ENCODE measurements at places on chromosomes 3 and 15.

DNA sequence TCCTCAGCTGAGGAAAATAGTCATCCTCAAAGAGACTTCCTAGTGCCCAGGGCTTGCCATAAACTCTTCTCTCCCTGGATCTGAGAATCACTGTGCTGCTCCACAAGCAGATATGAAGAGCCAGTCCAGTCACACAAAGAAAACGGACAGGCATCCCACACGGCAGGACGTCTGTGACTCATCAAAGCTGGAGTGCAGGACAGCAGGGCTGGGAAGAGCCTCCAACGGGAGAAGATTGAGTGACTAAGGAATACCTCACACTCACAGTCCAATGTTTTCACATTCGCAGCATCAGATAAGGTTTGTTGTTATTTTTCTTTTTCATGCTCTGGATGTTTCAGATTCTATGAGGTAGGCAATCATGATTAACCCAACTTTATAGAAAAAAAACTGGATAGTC is 57.8 kb downstream of the NEK10 start:
- no peak for DNase-seq

- DNase-seq: no peak
These were observed 82.3 kb downstream of the SEMA5B start for GRCh38 chr3:122945230-122945629.

DNA sequence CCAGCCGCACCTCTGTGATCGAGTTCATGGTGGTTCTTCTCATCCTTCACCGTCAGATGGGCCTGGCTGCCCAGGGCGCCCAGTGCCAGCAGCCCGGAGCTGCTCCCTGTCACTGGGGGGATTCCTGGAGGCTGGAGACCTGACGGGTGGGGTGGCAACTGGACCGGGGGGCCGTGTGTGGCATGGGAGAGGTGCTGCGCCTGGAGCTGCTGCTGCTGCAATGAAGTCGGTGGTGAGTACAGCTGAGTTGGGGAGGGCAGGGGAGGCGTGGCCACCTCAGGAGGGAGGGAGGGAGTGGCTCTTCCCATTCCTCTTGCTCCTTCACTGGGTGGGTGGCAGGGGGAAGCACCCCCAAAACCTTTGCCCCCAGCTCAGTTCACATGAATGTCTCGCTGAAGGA is 31.7 kb downstream of the TLE3 start:
- no peak for DNase-seq

DNA sequence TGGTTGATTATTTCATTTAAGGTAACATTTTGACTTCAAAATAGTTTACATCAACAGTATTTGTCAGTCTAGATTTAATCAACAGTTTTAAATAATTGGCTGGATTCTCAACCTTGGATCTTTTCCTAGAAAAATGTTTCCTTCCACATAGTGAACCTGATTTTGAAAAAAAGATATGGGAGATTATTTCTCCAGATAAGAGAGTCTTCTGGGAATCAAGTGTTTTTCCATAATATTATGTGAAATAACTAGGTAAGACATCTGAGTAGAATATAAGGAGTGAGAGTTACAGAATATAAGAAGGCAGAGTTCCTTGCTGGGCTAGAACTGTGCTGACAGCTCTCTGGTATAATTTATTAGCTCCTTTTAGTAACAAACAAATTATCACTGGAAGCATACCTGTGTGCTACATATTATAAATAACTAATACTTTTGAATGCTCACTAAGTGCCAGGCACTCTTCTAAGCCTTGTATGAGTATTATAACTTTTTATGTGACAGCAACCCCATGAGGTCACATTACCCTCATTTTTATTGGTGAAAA is 18.8 kb upstream of the TNFSF10 start:
- no peak for DNase-seq

GRCh38 chr3:15903759-15904720 is 106.3 kb upstream of the ANKRD28 start:
- no peak for DNase-seq

- no peak for DNase-seq
These were observed 109.2 kb downstream of the CPNE4 start for GRCh38 chr3:131925571-131925970.

DNA sequence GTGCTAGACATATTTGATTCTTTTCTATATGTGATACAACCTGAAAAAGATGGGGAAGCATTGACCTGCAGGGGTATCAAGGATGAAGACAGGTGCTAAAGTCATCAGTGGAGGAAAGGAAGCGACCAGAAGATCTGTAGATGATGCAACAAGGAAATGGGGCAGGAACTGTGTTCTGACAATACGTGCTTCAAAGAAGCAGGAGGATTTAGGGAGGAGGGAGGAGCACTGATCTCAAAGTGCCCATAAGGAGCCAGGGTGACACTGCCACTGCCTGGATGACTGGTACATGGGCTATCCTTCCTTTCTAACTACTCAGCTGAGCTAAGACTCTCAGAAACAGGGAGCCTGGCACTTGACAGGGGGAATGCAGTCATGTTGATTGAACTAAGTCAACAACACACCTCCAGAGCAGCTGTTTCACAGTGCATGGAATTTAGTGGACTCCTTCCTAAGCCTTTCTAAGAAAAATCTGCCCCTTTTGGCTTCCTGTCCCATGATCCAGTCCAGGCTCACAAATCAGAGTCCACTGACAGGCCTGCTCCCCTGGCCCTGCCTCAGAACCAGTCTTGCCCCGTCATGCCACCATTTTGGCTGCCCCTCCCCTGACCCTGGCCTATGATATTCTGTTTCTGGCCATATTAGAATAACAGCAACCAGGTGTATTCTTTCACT is 12.0 kb downstream of the LYSMD4 start:
- no peak for DNase-seq

- DNase-seq: peak; percentile 17
These were observed 563.5 kb downstream of the PDCD6IP start for GRCh38 chr3:34361921-34362320.

GRCh38 chr3:189827108-189827507 is 195.9 kb downstream of the TP63 start:
- no peak for DNase-seq

GRCh38 chr3:42500909-42501308 is 1.5 kb upstream of the VIPR1 start:
- no peak for DNase-seq

GRCh38 chr3:66486646-66487045 is 14.2 kb downstream of the LRIG1 start:
- DNase-seq: no peak

DNA sequence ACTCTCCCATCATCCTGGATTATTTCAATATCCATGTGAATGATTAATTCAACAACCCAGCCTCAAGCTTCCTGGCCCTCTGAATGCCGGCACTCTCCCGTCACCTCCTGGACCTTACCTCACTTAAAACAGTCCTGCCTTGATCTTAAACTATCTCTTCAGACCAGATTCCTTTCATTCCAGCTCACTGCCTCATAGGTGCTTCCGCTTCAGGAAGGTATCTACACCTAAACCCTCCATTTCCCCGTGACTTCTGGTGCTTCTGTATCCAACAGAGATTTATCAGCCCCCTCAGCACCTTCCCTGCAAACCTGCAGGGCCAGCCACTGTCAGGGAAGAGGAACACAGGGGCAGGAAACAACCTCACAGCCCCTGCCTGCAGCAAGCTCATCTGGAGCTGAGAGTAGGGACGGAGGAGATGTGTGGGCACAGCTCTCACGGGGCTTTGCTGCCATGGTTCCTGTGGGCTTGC is 98.9 kb upstream of the TJP1 start:
- DNase-seq: no peak
